Activated CD8-positive, alpha-beta T cell treated with anti-CD3 and anti-CD28 coated beads for 36 hours (primary cell): ENCODE measurements at places on chromosomes 1 and 21. TPM values are rescaled to one million over a fixed set of nuclear protein-coding genes. Genes with fewer than 3 reads are reported as not detected.

The OR2L3 gene
- total RNA-seq, result not detected

DNA sequence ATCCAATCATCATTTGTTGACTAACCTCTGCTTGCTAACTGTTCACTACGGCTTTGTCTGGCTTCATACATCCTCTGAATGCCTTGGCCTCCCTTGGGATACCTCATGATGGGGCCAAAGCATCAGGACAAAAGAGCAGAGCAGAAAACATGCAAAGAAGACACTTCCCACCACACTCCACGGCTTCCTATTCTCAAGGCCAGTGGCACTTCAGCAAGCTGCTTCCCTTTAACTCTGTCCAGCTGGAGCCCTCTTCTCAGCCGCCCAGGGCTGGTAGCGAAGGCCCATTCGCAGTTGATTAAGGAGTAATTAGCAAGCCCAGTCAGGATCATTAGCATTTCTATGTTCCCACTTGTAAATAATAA lies 224.3 kb upstream of the FGGY start:
- DNase-seq, result peak; percentile 8

The RAP1GAP gene
- 1.6 TPM for total RNA-seq

The TMEM54 gene
- total RNA-seq, result 1.3 TPM

The SYNC gene
- total RNA-seq, result not detected

DNA sequence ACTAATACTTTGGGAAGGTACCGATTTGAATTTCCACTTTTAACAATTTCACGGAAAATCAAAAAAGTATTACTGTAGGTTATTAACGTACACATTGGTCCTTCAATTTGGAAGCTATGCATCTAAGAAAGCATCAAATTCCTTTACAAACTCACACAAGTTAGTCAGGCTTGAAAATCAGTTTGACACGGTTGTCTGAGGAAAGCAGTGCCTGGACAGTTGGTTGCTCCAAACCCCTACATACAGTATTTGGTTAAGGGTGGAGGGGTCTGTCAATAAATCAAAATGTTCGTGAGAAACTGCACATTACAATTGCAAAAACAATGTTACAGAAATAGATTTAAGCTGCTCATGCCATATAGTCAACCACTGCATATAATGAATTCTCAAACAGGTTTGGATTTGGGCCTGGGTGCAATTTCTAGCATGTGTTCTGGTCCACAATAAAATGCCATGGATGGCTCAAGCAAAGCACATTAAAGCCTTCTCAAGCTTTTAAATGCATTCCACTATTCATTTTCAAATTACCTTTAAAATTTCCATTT lies 19.9 kb upstream of the RBM34 start:
- no peak for DNase-seq

- DNase-seq, result peak; percentile 84
Observed at GRCh38 chr21:44299458-44300261, at the start of gene PFKL. Gene PFKL, plus strand, starts transcription at chr21:44300053. Its CDS starts 53 bp downstream, at chr21:44300106.

GRCh38 chr1:82795508-82796149 lies 994.9 kb downstream of the ADGRL2 start:
- DNase-seq, result no peak
